ENCODE measurements at places on chromosomes 6 and 20. TPM values are rescaled to one million over a fixed set of nuclear protein-coding genes. Genes with fewer than 3 reads are reported as not detected.
A peak's percentile ranks its signal among the peaks of the same experiment; 100 is the strongest.

DNA sequence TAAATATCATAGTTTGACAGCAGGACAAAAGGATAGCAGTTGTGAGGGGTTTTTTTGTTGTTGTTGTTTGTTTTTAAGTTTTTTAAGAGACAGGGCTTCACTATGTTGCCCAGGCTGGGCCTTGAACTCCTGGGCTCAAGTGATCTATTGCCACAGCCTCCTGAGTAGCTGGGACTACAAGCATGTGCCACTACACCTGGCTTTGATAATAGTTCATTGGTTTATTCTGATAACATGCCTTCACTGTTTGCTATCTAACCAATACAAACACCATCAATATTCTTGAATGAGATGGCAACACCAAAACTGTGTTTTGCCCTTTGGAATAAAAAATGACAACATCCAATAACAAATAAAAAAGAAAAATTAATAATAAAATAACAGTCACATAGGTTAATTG is 41.2 kb downstream of the FAM184A start:
- no peaks in the 10 kb centered on the region for H3K27me3 ChIP-seq
- no peak overlapping the region for H3K27ac ChIP-seq
- H3K36me3 ChIP-seq = no peaks in the 10 kb centered on the region
- H3K4me3 ChIP-seq = no peak overlapping the region

DNA sequence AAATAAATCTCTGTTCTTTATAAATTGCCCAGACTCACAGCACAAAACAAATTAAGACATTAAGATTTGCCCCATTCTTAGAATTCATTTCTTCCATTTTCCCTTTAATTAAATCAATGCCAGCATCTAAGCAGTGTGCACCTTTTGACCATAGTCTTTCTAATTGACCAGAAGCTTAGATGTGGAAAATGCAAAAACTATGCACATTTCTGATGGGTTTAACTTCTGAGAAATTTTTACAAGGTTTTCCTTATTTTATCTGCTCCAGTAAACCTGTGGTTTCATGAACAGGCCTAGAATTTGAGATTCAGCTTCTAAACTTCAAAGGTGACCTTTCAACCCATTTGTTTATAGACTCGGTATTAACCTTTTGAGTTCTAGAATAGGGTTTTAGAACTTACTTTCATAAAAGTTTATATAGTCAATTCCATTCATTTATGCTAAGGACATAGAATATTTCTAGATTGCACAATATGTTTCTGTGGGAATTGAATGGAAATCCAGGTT is 437.8 kb upstream of the HSF2 start:
- H3K27ac ChIP-seq = no peak overlapping the region
- no peak for DNase-seq
- H3K27me3 ChIP-seq = no peaks in the 10 kb centered on the region
- H3K4me1 ChIP-seq = no peaks in the 10 kb centered on the region

GRCh38 chr20:17645546-17646208 is 36.4 kb downstream of the RRBP1 start:
- H3K4me1 ChIP-seq = peaks cover 44% of the 10 kb centered on the region
- H3K27ac ChIP-seq = peak overlapping the region; percentile 63
- H3K36me3 ChIP-seq = no peaks in the 10 kb centered on the region
- no peak overlapping the region for H3K4me3 ChIP-seq
- no peak for DNase-seq

DNA sequence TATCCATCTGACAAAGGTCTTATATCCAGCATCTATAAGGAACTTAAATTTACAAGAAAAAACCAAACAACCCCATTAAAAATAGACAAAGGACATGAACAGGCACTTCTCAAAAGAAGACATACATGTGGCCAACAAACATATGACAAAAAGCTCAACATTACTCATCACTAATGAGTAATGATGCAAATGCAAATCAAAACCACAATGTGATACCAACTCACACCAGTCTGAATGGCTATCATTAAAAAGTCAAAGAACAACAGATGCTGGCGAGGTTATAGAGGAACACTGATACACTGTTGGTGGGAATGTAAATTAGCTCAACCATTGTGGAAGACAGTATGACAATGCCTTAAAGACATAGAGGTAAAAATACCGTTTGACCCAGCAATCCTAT is 13.9 kb downstream of the MACROD2 start:
- no peaks in the 10 kb centered on the region for H3K4me1 ChIP-seq
- no peak overlapping the region for H3K27ac ChIP-seq
- no peaks in the 10 kb centered on the region for H3K27me3 ChIP-seq
- no peak overlapping the region for H3K4me3 ChIP-seq

- no peak for DNase-seq
- no peaks in the 10 kb centered on the region for H3K27me3 ChIP-seq
- no peak overlapping the region for H3K4me3 ChIP-seq
- H3K4me1 ChIP-seq = peaks cover under 1% of the 10 kb centered on the region
- no peak overlapping the region for H3K27ac ChIP-seq
Measured at GRCh38 chr20:17950670-17951069, 17.9 kb downstream of the SNX5 start.

GRCh38 chr6:14656078-14656521 is 538.5 kb downstream of the CD83 start:
- H3K27ac ChIP-seq = no peak overlapping the region
- H3K27me3 ChIP-seq = no peaks in the 10 kb centered on the region
- H3K4me1 ChIP-seq = peaks cover 6% of the 10 kb centered on the region
- H3K36me3 ChIP-seq = no peaks in the 10 kb centered on the region

The SPEF1 gene
- 1.4 TPM for total RNA-seq

The OTOR gene
- total RNA-seq = not detected

GRCh38 chr20:10179574-10180298 is 38.9 kb upstream of the SNAP25 start:
- H3K36me3 ChIP-seq = no peaks in the 10 kb centered on the region
- no peak overlapping the region for H3K27ac ChIP-seq
- H3K4me3 ChIP-seq = no peak overlapping the region
- H3K27me3 ChIP-seq = no peaks in the 10 kb centered on the region
- DNase-seq = no peak

The ETV7 gene
- total RNA-seq = 2.2 TPM

The VARS1 gene
- total RNA-seq = 27.1 TPM

The CASS4 gene
- 3.0 TPM for total RNA-seq

DNA sequence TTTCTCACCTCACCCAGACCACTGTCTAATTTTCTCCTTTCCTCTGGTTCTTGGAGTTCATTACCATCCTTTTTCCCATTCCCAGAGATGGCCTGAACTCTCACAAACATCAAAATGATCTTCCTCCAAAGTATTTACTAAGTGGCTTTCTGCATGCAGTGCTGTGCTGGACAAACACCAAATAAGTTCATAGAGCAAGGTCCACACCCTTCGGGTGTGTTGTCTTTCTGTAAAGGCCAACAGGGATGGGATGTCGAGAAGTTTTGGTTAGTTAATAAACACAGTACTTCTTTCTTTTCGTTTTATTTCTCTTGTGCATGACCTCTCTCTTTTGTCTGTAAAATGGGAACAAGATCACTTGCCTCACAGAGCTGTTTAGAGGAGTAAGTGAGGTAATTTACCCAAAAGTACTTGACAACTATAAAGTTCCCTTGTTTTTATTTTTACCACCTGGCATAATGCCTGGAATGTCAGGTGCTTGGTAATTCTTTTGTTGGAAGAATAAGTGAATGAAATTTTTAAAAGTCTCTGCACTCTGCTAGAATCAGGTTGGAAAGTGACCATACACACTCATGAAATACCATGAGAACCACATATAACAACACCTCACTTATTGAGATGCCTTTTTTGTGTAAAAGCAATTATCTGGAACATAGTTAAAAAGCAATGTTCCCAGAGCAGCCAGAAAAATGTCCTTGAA is 22.8 kb upstream of the CCN6 start:
- no peak overlapping the region for H3K4me3 ChIP-seq
- H3K36me3 ChIP-seq = no peaks in the 10 kb centered on the region
- peak overlapping the region; percentile 37 for H3K27ac ChIP-seq
- H3K27me3 ChIP-seq = no peaks in the 10 kb centered on the region
- no peak for DNase-seq

DNA sequence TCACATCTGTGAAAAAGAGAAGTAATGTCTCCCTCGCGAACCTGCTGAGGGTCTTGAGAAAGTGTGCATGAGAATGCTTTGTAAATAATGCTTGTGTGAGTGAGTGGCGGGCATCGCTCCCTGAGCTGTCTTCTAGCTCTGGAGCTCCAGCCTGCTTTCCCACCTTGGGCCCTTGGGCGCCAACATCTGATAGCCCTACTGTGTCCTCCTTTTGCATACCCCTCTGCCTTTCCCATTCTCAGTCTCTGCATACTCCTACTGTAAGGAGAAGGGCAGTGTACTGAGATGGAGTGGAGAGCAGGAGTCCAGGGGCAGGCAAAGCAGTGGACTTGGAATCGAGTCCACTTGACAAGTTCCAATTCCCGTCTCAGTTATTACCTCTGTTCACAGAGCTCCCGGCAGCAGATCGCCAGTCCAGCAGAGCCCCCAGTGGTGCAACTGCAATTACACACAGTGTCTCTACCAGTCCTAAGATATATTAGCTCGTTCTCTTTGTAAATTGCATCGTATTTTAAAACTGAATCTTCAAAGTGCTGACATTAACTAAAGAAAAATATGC is 847 bp upstream of the NCR2 start:
- DNase-seq = no peak
- H3K27ac ChIP-seq = no peak overlapping the region

DNA sequence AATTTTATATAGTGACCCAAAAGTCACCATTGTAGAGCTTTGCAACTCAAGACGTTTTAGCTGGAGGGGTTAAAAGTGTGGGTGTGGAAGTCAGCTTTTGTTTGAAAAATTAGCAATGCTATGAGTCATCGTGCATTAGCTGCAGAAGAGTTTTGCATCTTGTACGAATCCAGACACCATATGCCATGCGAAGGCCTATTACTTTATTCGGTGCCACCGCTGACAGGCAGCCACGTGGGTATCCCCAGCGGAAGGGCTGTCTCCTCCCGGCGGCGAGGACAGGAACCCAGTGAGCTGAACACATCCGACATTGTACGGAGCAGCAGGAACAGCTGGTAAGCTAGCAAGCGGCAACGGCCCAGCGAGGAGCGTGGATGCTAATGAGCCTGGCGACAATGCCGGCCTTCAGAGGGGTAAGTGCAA is 84.4 kb downstream of the INSM1 start:
- H3K4me3 ChIP-seq = no peak overlapping the region
- no peak overlapping the region for H3K27ac ChIP-seq
- peak; percentile 51 for DNase-seq

The ADAT2 gene
- total RNA-seq = 4.6 TPM

The MTFR2 gene
- not detected for total RNA-seq

DNA sequence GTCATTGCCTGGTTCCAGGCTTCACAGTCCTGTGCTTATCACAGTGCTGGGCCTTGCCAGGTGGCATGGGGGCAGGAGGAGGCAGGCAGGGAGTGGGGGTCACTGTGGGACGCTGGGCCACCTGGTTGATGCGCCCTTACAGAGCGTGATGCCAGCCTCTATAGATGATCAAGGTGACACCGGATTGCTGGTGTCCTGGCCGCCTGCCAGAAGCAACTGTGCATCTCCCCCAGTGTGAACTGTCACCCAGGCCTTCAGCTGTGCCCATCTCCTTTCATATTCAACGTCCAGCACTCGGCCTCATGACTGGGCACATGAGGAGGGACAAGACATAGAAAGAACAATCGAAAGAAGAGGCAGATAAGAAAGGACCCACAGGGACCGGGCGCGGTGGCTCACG is 318.9 kb downstream of the TAF4 start:
- no peak overlapping the region for H3K27ac ChIP-seq
- no peaks in the 10 kb centered on the region for H3K36me3 ChIP-seq
- H3K27me3 ChIP-seq = no peaks in the 10 kb centered on the region
- DNase-seq = no peak
- H3K4me3 ChIP-seq = no peak overlapping the region
- no peaks in the 10 kb centered on the region for H3K4me1 ChIP-seq

GRCh38 chr20:370977-371754 is 9.4 kb upstream of the TRIB3 start:
- no peaks in the 10 kb centered on the region for H3K27me3 ChIP-seq
- no peaks in the 10 kb centered on the region for H3K36me3 ChIP-seq
- no peak overlapping the region for H3K27ac ChIP-seq
- no peak for DNase-seq

The MCM8 gene
- total RNA-seq = 3.6 TPM

DNA sequence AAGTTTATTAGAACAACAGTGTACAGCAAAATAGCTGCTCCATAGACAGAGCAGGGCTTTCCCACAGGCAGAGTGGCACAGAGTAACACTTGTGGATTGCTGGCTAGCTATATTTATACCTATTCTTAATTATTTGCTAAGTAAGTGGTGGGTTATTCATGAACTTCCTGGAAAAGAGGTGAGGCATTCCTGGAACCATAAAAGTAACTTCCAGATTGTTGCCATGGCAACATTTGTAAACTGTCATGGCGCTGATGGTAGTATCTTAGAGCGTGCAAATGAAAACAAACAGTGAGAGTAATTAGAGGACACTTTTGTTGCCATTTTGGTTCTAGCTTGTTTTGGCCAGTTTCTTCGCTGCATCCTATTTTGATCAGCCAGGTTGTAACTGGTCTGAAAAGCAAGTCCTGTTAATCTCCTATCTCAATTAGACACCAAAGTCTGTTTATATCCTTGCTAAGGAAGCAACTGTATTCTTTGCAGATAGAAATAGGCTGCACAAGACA is 23.9 kb downstream of the DEFB114 start:
- no peaks in the 10 kb centered on the region for H3K4me1 ChIP-seq
- no peak overlapping the region for H3K27ac ChIP-seq
- H3K36me3 ChIP-seq = no peaks in the 10 kb centered on the region
- DNase-seq = no peak
- no peaks in the 10 kb centered on the region for H3K27me3 ChIP-seq

DNA sequence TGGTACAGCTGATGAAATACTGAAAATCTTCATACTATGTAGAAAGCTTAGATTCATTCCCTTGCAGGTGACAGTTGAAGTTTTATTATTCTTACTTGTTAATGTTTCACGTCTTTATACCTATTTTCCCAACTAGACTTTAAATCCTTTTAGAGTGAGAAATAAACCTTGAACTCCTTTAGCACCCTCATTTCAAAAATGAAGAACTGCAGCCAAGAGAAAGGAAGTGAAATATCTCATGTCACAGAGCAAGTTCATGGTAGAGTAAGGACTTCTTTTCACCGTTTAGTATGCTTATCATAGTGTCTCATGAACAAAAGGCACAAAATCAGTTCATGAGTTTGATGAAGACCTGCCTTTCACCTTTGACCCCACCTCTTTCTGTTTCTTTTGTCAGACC is 38.5 kb downstream of the ORC3 start:
- no peaks in the 10 kb centered on the region for H3K36me3 ChIP-seq
- no peak for DNase-seq
- H3K4me3 ChIP-seq = no peak overlapping the region
- H3K27me3 ChIP-seq = no peaks in the 10 kb centered on the region

GRCh38 chr6:43052842-43053544 is 658 bp downstream of the CUL7 start:
- peaks cover 14% of the 10 kb centered on the region for H3K4me1 ChIP-seq
- peak; percentile 41 for DNase-seq
- H3K27ac ChIP-seq = peak overlapping the region; percentile 96
- no peaks in the 10 kb centered on the region for H3K27me3 ChIP-seq

The WFDC10B gene
- not detected for total RNA-seq

DNA sequence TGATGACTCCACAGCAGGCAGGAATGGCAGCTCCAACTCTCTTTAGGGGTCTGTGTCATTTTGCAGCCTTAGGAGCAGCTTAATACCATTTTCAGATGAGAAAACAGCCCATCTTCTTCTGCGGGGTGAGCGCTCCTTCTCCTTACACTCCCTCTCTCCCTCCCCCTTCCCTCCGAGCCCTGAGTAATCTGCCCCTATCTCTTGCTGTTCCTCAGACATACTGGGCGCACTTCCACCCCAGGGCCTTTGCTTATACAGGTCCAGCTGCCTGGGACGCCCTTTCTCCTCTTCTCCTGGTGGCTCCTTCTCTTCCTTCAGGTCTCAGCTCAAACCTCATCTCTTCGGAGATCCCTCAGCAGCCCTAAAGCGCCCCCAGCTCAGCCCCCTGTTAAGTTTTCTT is 54.8 kb downstream of the SNAI1 start:
- no peak for DNase-seq
- no peaks in the 10 kb centered on the region for H3K36me3 ChIP-seq
- H3K27me3 ChIP-seq = no peaks in the 10 kb centered on the region
- no peaks in the 10 kb centered on the region for H3K4me1 ChIP-seq
- no peak overlapping the region for H3K27ac ChIP-seq

Data from ovary (tissue), 10 donors.